D341Med (cell line): ENCODE measurements at places on chromosomes 5 and 9.

- DNase-seq = peak; percentile 57
Observed at GRCh38 chr5:151082282-151082902, 1.6 kb upstream of the TNIP1 start.

GRCh38 chr5:166906991-166907713 lies 1384.3 kb upstream of the WWC1 start:
- DNase-seq = no peak

DNA sequence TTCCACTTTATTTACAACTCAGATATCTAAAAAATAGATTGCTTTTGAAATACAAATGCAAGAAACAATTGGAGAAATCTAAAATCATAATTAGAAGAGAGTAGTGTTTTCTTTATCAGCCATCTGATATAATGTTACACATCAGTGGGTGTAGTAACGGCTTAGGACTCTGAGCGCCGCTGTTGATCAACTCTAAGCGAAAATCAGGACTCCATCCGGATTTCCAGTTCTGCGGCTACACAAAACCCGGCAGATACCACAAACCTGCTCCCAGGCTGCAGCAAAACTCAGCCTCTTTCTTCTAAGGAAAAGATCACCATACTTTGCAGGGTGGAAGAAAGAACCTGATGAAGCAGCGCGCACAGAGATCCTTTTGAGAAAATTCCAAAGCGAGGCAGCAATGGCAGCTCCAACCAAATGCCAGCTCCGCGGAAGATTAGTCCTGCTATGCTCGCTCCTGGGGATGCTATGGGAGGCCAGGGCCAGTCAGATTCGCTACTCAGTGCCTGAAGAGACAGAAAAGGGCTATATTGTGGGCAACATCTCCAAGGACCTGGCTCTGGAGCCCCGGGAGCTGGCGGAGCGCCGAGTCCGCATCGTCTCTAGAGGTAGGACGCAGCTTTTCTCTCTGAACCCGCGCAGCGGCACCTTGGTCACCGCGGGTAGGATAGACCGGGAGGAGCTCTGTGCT lies at the start of gene PCDHGA9:
Gene PCDHGA9, plus strand, starts transcription at position 226 of the 691 bp plus-strand sequence. Its CDS starts 175 bp downstream, at position 401.
- peak; percentile 56 for DNase-seq

DNA sequence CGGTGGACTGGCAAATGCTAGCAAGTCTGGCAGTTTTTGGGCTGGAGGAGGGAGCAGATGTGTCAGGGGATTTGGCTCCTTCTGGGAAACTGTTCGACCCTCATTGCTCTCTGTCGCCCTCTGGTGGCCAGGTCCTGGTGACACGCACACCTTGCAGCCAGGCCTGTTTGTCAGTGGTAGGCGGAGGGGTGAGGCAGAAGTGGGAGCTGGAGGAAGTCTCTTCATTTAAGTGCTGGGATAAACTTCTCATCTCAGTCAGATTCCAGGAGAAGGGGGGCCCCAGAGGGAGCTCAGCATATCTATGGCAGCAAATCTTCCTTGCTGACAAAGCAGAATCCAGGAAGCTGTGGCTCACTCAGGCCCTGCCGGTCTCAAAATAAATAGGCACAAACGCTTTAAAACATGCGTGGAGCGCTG lies 326.5 kb downstream of the ZSWIM6 start:
- DNase-seq = peak; percentile 85

GRCh38 chr5:133839721-133840120 lies 128.7 kb downstream of the C5orf15 start:
- no peak for DNase-seq

GRCh38 chr5:140018517-140018916 lies 24.6 kb downstream of the NRG2 start:
- DNase-seq = no peak

DNA sequence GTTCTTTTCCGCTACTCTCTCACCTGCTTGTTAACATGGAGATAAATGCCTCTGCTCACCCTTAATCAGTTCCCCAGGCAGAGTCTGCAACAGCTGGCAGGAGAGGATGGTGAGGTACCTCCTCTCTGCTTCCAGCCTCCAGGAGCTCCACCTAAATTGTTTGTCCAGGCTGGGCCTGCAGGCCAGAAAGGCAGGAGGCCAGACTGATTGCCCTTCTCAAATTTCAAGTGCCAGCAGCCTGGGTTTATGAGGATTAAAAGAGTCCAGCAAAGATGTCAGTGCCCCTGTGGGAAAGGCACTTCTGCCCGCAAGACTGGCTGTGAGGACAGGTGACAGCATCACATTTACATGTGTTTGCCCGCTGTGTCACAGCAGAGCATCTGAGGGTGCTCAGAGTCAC lies 19.8 kb downstream of the CORO2A start:
- DNase-seq = no peak

- no peak for DNase-seq
Observed at GRCh38 chr5:122350496-122350895, 38.5 kb downstream of the SNCAIP start.

DNA sequence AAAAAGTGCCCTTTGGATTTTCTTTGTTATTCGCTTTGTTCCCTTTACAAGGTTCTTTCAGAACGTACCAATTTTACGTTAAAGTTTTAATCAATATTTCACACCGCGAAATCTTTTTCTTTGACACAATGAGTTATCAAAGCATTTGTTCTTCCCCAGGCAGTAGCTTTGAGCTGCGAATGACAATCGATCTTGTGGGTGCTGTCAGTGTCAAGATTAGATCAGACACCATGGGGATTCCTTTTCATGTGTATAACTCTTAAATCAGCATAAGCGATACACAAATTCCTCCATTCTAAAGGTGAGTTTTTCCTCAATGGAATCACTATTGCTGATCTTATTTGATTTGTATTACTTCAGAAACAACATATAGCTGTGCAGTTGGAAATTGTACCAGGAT lies 145.5 kb downstream of the ST8SIA4 start:
- no peak for DNase-seq

GRCh38 chr5:136674178-136674577 lies 308.8 kb upstream of the TRPC7 start:
- DNase-seq = no peak

DNA sequence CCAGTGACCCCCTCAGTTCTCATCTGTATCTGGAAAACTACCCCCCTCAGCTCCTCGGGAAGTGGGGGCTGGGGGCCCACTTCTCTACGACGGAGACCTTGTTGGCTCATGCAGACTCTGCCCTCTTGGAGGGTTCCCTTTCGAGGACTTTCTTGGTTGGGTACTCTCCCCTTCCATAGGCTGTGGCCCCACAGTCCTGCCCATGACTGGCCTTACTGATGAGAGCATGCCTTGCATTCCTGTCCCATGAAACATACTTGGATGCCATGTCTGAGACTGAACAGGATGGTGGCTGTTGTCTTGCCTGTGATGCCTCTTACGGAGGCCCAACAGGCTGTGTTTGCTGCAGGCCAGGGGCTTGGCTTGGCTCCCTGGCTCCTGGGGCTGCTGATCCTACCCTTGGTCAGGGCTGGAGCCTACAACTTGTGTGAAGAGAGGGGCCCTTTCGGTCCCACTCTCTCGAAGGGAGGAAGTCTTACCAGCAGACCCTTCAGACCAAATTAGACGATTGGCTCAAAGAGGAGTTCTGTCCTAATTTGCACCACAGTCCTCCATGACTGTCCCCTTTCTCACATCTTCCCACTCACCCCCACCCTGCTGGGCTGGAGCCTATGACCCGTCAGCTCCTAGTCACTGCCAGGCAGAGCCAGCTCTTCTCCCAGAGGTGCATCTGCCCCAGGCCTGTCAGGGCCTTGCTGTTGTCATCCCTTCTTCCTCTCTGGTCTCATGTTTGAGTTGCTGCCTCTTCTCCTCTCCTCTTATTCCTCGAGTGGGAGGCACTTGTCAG lies 109.9 kb downstream of the CACNA1B start:
- no peak for DNase-seq

DNA sequence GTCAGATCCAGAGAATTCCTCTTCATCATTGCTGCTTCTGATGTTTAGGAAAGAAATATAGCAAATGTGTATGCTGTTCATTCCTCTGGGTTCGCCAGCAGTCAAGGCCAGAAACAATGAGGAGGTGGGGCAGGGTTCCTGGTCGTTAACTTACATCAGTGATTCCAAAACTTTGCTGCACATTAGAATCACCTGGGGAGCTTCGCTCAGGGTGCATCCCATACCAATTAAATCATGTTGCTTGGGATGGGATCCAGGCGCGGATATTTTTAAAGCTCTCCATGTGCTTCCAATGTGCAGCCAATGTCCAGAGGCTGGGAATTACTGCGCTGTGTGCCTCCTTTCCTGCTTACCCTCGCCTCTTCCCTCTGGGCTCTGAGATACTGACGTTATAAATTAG lies 227.9 kb upstream of the KLF9 start:
- DNase-seq = no peak

DNA sequence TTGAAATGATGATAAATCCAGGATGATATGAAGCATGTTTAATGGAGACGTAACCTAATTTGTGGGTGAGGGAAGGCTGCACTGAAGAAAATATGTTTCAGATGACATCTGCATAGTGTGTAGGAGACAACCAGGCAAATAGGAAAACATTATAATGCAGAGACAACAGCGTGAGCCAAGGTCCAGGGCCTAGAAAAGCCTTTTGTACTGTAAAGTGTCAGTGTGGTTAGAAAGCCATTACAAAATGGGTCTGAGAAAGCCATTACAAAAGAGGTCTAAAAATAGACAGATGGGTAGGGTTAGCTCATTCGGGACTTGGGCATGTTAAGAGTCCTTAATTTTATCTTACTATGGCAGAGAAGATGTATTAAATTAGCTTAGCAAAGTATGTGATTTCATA lies 14.9 kb upstream of the GABRG2 start:
- no peak for DNase-seq

DNA sequence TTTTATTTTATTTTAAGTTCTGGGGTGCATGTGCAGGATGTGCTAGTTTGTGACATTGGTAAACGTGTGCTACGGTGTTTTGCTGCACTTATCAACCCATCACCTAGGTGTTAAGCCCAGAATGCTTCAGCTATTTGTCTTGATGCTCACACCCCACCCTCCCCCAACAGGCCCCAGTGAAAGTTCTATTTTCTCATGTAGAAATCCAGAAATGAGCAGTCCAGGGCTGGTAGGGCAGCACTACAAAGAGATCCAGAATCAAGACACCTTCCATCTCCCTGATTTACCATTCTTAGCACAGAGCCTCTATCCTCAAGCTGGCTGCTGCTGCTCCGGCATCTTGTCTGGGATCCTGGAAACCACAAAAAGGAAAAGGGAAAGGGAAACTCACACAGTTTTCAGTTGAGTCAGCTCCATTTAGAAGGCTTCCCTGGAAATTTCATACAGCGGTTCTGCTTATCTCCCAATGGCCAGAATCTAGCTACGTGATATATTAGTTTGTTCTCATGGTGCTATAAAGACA lies 85.4 kb upstream of the SMARCA2 start:
- no peak for DNase-seq

DNA sequence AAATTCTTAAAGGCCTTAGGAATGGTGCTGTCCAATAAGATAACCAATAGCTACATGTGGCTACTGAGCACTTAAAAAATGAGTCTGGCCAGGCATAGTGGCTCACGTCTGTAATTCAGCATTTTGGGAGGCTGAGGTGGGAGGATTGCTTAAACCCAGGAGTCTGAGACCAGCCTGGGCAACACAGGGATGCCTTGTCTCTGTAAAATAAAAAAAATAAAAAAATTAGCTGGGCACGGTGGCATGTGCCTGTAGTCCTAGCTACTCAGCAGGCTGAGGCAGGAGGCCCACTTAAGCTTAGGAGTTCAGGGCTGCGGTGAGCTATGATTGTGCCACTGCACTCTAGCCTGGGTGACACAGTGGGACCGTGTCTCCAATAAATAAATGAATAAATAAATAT lies 1.3 kb upstream of the SLC22A5 start:
- no peak for DNase-seq

DNA sequence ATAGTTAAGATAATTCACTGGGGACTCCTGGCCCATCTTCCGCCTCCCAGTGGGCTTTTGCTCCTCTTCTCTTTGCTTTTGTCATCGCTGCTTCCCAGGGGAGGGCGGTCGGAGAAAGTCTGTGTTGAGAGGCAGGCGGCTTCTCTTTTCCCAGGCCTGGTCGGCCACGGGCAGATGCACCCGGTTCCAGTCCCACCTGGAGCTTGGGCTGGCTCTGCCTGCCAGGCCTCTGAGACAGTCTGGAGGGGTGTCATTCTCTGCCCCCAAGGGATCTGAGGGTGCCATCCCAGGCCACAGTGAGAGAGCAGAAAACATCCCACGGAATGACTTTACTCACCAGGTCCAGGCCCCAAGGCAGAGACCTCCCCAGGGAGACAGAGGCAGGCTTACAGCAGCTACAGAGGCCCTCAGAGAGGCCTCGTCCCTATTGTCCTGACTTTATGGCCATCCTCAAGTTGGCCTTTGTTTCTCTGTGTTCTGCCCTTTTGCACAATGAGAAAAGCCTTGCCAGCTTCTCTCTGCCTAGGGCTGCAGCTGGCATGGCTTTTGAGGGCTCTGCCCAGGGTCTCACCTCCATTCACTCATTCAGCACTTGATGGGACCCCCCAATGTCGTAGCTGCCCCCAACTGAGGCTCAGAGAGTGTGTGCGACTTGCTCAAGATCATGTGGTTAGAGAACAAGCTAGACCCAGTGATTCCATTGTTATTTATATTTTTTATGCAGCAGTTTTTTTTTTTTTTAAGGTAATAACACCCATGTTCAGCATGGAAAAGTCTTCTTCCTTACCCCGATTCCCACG lies 44.2 kb upstream of the BOD1 start:
- no peak for DNase-seq

DNA sequence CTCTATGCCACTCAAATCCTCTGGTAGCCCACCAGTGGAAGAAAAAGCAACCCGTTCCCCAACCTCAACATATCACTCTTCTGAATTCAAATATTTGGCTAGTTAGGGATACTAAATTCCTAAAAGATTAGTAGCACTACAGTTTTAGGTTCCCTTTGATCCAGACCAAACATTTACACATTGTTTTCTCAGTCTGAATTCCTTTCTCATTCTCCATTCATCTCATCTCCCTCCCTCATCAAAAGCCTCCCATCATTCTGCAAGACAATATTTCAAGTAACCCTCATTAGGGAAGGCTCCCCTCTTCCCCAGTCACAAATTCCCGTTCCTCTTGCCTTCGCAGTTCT lies 26.3 kb downstream of the ADAM19 start:
- no peak for DNase-seq

- peak; percentile 95 for DNase-seq
Observed at GRCh38 chr9:105244003-105244733, at the start of gene SLC44A1. Gene SLC44A1 (plus strand): TSS chr9:105244651. CDS start chr9:105244869, 218 bp downstream.

GRCh38 chr5:141483902-141484301 lies 928 bp upstream of the PCDHGC4 start:
- DNase-seq = no peak

- no peak for DNase-seq
Observed at GRCh38 chr5:76177978-76178377, 94.8 kb downstream of the SV2C start.

DNA sequence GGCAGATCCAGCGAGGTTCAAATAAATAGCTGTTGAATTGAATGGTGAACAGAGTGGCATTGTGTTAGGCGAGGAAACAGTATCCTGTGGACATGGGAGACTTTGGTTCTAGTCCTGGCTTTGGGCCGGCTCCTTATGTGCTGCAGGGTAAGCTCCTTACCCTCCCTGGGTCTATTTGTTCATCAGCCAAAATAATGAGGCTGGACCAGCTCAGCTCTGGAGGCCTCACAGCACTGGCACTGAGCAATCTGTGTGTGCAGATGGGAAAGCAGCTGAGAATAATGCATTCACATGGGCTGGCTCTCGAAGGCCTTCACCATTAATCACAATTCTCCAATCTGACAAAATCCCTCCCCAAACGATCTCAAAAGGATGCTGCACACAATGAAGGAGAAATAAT lies 81.9 kb downstream of the APBA1 start:
- peak; percentile 38 for DNase-seq

GRCh38 chr5:157571357-157571827 lies 4.2 kb downstream of the ADAM19 start:
- DNase-seq = no peak
